ENCODE measurements at places on chromosomes 1 and 21. TPM values are rescaled to one million over a fixed set of nuclear protein-coding genes. Genes with fewer than 3 reads are reported as not detected.

The PIGR gene
- not detected for total RNA-seq

The WNT9A gene
- 0.20 TPM for total RNA-seq

The AZIN2 gene
- total RNA-seq = 1.9 TPM

The ADCY10 gene
- total RNA-seq = not detected

The SETSIP gene
- not detected for total RNA-seq

The COG2 gene
- 18.6 TPM for total RNA-seq

The OR2L13 gene
- not detected for total RNA-seq
